ENCODE measurements at places on chromosomes 6 and 20.

DNA sequence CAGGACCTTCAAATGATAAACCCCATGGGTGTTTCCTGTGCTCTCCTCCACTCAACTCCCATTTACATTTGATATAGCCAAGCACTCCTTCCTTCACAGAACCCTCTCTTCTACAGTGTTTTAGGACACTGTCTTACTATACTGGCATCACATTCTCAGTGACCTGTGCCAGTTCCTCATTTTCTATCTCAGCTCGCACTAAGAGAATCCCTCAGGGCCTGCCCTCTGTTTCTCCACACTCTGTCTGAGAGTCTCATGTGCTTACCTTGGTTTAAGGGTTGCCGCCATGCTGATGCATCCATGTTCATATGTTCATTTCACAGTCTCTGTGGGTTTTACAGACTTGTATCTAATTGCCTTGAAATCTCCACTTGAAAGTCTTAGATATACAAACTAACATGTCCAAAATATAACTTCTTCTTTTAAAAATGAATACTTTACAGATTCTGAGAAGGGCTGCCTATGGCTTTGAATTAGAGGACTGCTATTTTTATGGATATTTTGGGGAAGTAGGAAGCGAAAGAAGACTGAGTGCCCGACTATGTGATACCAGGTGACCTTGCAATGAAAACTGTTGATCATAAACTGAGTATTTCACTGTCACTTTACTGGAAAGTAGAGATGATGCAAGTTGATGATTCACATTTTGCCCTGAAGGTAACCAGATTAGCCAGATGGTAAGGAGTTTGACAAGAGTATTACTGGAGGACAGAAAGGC, 153.1 kb upstream of the SIM1 start:
- DNase-seq: no peak

GRCh38 chr6:143778926-143779325, 64.2 kb upstream of the LTV1 start:
- no peak for DNase-seq

GRCh38 chr6:147709396-147710272, 201.1 kb downstream of the SAMD5 start:
- no peak for DNase-seq

DNA sequence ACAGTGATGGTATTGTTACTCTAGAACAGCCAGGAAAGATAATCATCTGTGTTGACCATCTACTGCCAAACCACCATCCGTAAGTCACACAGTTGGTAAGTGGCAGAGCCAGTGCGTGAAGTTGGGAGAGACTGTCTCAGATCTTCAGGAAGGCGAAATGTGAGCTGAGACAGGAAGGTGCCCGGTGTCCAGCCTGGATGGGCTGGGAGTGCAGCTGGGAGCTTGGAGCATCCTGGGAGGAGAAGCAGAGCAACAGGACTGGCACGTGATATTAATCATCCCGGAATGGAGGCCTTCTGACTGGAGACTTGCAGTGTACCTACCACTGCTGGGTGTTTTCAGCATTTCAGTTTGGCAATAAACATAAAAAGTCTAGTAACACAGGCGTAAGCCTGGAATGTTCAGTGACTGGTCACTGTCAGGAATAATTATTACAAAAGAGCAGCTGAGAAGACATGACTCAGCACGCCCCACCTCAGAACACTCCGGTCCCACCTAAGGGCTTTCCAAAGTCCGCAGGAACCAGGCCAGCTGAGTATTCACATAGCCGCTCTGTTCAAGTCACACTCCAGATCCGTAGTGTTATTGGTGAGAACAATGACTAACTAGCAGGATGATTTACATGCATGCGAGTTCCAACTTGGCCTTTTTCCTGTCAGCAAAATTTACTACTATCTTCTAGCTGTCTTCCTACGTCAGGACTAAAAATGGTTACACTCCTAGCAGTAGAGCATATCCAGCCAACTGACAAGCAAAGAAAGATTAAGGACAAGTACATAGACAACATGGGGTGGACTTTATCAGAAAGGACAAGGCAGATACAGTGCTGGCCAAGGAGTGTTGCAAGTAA, 45.1 kb upstream of the PNRC1 start:
- no peak for DNase-seq

- peak; percentile 75 for DNase-seq
These were observed 56.5 kb downstream of the CD40 start for GRCh38 chr20:46174469-46175126.

DNA sequence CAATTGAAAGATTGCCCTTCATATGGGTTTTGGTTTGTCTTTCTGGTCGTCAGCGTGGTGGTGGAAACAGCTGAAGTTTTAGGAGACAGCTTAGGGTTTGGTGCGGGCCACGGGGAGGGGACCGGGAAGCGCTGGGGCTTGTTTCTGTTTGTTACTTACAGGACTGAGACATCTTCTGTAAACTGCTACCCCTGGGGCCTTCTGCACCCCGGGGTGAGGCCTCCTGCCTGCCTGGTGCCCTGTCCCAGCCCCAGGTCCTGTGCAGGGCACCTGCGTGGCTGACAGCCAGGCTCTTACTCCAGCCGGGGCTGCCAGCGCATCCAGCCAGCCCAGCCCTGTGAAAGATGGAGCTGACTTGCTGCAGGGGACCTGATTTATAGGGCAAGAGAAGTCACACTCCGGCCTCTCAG, 22.8 kb downstream of the NPEPL1 start:
- no peak for DNase-seq

GRCh38 chr20:41278936-41279335, 38.6 kb downstream of the ZHX3 start:
- DNase-seq: no peak

DNA sequence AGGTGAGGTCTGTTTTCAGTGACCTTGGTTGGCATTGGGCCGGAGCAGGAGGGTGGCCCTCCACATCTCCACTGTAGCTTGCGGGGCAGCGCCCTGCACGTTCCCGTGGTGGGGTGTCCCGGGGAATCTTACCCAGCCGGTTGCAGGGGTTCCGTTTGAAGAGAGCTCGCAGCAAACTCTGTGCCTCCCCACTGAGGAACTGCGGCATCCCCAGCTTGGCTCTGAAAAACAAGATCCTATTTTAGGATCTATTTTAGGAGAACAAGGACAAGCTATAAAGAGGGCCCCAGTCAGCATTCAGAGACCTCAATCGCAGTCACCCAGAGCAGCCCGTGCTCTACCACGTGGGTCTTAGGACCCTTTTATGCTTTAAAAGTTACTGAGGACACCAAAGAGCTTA, 97.8 kb downstream of the RAMACL start:
- no peak for DNase-seq

DNA sequence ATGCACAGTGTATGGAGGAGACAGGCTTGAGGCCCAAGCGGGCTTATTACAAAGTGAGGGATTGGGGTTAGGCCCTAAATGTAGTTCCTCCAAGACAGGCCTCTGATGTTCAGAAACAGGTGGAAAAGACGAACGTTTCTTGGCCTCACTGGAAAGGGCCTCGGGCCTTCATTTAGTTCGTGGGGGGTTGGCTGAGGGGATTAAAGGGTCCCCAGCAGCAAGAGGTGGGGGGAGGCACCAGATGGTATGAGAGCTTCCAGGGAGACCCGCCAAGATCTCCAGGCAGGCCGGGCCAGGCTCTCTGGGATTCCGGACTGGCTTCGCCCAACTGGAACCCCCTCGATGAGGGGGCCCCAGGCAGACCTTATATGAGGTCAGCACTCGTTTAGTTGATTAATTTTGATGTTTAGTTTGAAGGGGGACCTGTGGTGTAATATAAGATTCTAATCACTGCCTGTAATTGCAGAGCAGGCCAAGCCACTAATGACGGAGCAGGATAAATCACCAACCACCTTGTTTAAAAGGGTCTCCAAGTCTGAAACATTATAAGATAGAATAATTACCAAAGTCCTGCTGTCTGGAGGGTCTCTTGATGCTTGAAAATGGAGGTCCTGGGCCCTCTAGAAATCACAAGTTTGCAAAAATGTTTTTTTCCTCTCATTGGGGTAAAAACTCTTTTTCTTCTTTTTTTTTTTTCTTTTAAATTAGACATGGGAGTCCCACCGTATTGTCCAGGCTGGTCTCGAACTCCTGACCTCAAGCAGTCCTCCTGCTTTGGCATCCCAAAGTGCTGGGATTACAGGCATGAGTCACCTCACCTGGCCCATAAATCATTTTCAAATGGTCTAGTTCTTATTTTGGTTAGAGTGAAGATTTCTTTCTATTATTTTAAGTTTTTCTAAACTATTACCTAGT, 2.2 kb downstream of the HMGA1 start:
- no peak for DNase-seq

- no peak for DNase-seq
These were observed 304.1 kb upstream of the TCF21 start for GRCh38 chr6:133584823-133585222.

GRCh38 chr6:109743739-109744138, 52.6 kb downstream of the FIG4 start:
- no peak for DNase-seq

- DNase-seq: no peak
These were observed 18.9 kb upstream of the MAS1 start for GRCh38 chr6:159871906-159872305.

GRCh38 chr6:157823001-157823527, at the start of gene SNX9:
TSS of gene SNX9 (plus strand) at chr6:157823246. CDS start at chr6:157823435, 189 bp downstream.
- no peak for DNase-seq

GRCh38 chr6:147087641-147088040, 116.6 kb upstream of the STXBP5 start:
- no peak for DNase-seq

DNA sequence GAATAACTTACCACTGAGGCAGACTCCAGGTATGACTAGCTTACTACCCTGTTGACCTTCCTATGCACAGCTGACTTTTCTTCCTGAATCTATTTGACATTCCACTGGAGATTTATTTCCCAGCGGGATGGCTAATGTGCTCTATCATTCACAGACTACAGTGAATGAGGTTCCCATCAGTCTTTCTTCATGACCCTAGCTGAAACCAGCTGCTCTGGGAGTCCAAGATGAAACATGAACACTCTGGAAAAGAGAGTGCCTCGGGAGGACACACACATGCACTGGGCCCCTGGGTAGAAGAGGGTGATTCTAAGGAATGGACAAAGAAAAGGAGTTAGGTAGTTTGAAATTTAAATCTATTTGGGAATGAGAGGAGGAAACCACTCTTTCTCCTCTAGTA, 82.6 kb upstream of the DST start:
- no peak for DNase-seq

- DNase-seq: no peak
These were observed 258.1 kb downstream of the PREX1 start for GRCh38 chr20:48569679-48570078.

- DNase-seq: no peak
These were observed 82.3 kb downstream of the MLIP start for GRCh38 chr6:54193560-54193959.

DNA sequence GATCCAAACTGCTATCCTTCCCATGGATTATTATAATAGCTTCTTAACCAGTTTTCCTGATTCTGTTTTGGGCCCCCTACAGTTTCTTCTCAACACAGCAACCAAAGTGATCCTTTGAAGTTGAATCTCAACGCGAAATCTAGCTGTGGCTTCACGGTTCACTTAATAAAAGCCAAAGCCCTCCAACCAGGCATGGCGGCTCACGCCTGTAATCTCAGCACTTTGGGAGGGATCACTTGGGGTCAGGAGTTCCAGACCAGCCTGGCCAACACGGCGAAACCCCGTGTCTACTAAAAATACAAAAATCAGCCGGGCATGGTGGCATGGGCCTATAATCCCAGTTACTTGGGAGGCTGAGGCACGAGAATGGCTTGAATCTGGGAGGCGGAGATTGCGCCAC, 3.3 kb downstream of the RMND1 start:
- DNase-seq: no peak

- no peak for DNase-seq
These were observed 54.9 kb downstream of the UBR2 start for GRCh38 chr6:42618686-42619085.

- DNase-seq: no peak
These were observed 107.7 kb upstream of the PHACTR1 start for GRCh38 chr6:12608874-12609273.

DNA sequence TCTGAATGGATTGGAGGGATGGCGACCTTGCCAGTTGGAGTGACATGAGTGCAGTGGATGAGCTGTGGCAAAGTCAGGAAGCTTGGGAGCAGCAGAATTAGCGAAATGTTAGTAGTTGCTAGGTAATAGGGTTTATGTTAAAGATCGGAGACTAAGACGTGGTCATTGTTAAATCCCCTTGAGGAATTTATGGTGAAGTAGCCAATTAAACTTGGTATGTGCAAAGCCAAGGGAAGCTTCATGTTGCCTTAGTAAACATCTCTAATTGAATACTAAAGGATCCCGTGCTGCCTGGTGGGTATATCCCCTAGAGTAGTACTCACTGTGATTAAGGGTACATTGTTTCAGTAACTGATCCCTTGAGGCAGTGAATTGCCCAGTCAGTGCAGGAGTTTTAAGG, 106.0 kb downstream of the PRIM2 start:
- no peak for DNase-seq

GRCh38 chr6:119620846-119621555, 271.4 kb upstream of the MAN1A1 start:
- DNase-seq: no peak

GRCh38 chr6:132130626-132131298, 179.6 kb upstream of the CCN2 start:
- DNase-seq: no peak

DNA sequence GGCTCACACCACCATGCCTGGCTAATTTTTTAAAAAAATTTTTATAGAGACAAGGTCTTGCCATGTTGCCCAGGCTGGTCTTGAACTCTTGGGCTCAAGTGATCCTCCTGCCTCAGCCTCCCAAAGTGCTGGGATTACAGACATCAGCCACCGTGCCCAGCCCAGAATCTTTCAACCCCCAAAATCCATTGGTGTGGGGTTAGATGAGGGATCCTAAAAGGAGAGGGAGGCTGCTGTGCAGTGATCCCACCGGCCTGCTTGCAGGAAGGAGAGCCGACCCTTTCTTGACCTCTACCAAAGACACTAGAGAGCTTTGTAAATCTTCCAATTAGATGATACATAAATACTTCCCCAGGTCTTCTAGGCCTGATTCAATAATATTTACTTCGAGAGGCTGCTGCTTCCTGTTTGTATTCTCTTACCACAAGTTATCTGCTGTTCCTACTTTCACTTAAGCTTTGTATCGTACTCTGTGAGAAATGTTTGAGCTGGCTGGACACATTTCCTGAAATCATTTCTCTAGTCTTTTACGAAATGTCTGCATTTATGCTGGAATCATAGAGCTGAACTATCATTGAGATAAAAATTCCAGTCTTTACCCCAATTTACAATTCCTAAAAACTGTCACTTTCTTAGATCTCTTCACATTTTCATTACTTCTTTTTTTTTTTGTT, 49.3 kb upstream of the IER3 start:
- no peak for DNase-seq
